SK-N-SH (cell line): ENCODE measurements at places on chromosomes 6 and 20. TPM values are rescaled to one million over a fixed set of nuclear protein-coding genes. Genes with fewer than 3 reads are reported as not detected.

GRCh38 chr20:38810926-38811630 lies 5.6 kb downstream of the PPP1R16B start:
- peaks cover 23% of the 10 kb centered on the region for H3K27me3 ChIP-seq
- H3K4me3 ChIP-seq = no peak overlapping the region
- peaks cover 26% of the 10 kb centered on the region; the same call in 1 of the 2 replicates for H3K4me1 ChIP-seq
- H3K27ac ChIP-seq = no peak overlapping the region
- no peak for DNase-seq
- no peaks in the 10 kb centered on the region for H3K36me3 ChIP-seq

DNA sequence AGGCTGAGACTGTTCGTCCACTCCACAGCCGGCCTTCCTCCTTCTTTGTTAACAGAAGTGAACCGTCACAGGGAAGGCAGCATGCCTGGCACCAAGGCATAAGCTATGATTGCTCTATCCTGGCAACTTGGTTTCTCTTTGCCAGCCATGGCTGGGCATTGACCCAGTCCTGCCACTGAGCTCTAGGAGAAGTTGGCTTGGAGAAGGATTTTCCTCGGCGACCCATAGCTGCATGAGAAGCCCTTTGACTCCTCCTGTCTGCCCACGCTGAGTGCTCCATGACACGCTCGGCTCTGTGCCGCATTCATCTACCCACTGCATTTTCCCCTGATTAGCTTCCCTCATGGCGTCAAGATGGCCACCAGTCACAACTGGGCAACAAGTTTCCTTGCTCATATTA lies 111.8 kb upstream of the EXOC2 start:
- no peaks in the 10 kb centered on the region for H3K4me1 ChIP-seq
- no peak overlapping the region for H3K4me3 ChIP-seq
- H3K36me3 ChIP-seq = no peaks in the 10 kb centered on the region
- DNase-seq = no peak

DNA sequence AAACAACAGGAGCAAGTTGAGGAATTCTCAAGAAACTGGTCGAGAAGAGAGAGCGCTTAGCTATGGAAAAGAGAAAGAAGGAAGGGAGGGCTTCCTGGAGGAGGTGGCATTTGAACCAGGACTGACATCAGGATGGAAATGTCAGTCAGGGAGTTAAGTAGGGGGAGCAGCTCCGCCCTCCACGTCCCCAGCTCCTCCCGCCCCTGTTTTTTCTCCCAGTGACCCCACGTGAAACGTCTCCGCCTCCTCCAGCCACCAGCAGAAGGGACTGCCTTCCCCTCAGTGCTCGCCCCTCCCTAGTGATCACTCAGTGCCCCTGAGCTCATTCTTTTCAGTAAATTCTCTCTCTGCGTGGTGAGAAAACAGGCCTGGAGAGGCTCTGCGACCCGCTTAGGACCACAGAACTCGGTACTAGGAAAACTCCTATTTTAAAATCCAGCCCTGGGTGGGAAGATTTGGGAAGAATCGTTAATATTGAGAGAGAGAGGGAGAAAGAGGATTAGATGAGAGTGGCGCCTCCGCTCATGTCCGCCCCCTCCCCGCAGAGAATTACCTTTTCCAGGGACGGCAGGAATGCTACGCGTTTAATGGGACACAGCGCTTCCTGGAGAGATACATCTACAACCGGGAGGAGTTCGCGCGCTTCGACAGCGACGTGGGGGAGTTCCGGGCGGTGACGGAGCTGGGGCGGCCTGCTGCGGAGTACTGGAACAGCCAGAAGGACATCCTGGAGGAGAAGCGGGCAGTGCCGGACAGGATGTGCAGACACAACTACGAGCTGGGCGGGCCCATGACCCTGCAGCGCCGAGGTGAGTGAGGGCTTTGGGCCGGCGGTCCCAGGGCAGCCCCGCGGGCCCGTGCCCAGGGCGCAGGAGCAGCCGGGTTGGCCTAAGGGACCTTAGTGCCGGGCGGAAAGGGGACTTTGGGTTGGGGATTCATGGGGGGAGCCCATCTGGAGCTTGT lies 4.6 kb downstream of the HLA-DPB1 start:
- H3K4me3 ChIP-seq = peak overlapping the region; percentile 27
- H3K36me3 ChIP-seq = no peaks in the 10 kb centered on the region
- H3K4me1 ChIP-seq = no peaks in the 10 kb centered on the region; the same call in 1 of the 2 replicates
- H3K27me3 ChIP-seq = peaks cover 70% of the 10 kb centered on the region; the same call in 1 of the 2 replicates
- no peak overlapping the region for H3K27ac ChIP-seq

DNA sequence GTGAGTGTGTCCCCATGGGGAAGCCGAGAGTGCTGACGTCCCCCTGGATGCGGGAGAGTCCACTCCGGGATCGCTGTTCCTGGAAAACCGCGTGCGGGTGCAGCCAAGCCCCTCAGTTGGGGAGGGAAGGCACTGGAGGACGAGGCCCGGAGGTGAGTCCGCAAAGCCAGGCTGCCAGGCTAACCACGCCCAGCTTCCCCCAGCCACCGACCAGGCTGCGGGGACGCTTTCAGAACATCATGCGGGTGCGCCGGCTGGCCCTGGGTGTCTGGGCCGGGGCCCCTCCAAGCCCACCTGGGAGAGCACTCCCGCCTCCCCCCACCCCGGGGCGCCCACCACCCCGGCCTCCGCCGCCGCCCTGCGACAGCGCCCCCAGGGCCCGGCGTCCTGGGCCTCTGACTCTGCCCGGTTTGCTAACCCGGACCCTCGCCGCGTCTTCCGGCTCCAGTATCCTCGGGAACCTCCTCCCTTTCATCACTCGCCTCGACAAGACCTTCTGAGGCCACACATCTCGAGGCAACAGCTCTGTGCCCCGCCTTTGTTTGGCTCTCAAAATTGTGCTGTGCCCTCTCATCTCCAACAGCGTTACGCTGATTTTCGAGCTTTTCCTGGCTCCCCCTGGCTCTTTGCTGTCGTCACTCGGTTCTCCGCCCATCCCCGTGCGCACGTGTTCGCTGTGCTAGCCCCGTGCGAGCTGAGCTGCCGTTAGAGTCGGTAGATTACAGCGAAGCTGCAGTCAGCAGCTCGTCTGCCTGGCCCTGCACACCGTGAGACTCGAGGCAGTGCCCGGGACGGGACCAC lies 47.1 kb upstream of the ENTPD6 start:
- no peak overlapping the region for H3K27ac ChIP-seq
- H3K4me1 ChIP-seq = peaks cover 3% of the 10 kb centered on the region; the same call in 1 of the 2 replicates
- DNase-seq = peak; percentile 56
- H3K4me3 ChIP-seq = no peak overlapping the region

DNA sequence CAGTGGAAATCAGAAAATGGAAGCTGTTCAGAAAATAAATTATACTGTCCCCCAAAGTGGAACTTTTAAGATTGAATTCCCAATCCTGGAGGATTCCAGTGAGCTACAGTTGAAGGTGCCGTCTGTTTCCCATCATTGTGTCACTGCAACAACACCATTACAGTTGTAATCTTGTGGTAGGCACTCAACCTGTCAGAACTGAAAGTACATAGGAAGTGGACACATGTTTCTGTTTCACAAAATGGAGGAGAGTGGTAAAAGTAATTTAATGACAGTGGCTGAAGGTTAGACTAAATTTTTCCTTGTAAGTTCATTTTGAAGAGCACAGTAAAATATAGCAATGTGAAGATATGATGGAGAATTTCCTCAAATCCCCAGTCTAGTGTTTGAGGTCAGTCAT lies 70.0 kb downstream of the CD109 start:
- H3K36me3 ChIP-seq = peaks cover 60% of the 10 kb centered on the region
- no peak for DNase-seq
- no peak overlapping the region for H3K27ac ChIP-seq
- no peaks in the 10 kb centered on the region for H3K4me1 ChIP-seq
- no peaks in the 10 kb centered on the region for H3K27me3 ChIP-seq
- H3K4me3 ChIP-seq = no peak overlapping the region

DNA sequence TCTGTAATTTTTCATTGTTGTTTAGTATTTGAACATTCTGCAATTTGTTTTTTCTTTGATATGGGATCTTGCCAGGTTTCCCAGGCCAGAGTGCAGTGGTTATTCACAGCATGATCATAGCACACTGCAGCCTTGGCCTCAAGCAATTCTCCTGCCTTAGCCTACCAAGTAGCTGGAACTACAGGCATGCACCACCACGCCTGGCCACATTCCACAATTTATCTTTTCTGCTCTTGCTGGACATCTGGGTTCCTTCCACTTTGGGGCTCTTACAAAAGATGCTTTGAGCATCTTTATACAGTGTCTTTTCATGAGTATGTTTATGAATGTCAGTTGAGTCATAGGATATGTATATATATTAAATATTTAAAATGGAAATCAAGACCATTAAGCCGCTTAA lies 42.0 kb downstream of the PGM3 start:
- no peak overlapping the region for H3K4me3 ChIP-seq
- peaks cover 45% of the 10 kb centered on the region for H3K36me3 ChIP-seq
- peaks cover 2% of the 10 kb centered on the region; the same call in 1 of the 2 replicates for H3K4me1 ChIP-seq

- H3K27ac ChIP-seq = 0 out of 2 replicates have a peak overlapping the region, but pooled peaks have one; percentile 9
- H3K27me3 ChIP-seq = no peaks in the 10 kb centered on the region
- H3K4me3 ChIP-seq = no peak overlapping the region
- no peak for DNase-seq
Measured at GRCh38 chr6:100261486-100261885, 203.2 kb downstream of the SIM1 start.

DNA sequence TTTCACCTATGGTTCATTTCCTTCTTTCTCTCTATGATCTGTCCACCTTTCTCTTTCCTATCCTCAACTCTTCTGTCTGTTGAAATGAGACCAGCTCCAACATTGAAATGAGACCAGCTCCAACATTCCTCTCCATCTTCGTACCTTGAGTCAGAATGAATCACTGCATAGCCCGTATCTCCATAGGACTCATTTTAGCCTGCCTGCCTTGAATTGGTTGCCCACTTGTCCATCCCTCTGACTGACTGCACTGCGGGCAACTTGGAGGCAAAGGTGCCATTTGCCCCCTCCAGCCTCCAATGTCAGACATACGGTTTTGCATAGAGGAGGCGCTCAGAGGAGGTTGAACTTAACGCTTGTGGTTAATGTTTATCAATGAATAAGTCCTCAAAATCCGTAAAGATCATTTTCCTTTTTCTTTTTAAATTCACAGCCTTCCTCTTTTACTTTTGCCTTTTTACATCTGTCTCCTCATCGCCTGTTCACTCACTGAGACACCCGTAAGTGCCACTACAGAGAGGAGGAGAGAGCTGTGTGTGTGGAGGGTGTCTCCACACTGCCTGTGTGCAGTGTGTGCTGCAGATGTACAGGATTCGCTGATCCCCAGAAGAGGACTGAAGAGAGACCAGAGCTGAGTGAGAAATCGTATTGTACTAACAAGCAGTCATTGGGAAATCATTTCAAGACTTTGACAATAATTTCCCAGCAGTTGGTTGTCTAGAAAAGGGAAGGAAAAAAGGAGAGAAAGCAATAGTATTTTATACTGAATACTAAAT lies 579.6 kb upstream of the MAP3K7 start:
- H3K27ac ChIP-seq = no peak overlapping the region
- no peaks in the 10 kb centered on the region for H3K4me1 ChIP-seq
- peak overlapping the region; percentile 22; the same call in 1 of the 2 replicates for H3K4me3 ChIP-seq
- no peaks in the 10 kb centered on the region for H3K27me3 ChIP-seq
- no peak for DNase-seq

- H3K4me1 ChIP-seq = peaks cover 17% of the 10 kb centered on the region
- no peak for DNase-seq
- no peak overlapping the region for H3K27ac ChIP-seq
- no peak overlapping the region for H3K4me3 ChIP-seq
Measured at GRCh38 chr6:110882274-110882619, 7.7 kb downstream of the AMD1 start.

- H3K27me3 ChIP-seq = no peaks in the 10 kb centered on the region
- no peak overlapping the region for H3K4me3 ChIP-seq
- no peak overlapping the region for H3K27ac ChIP-seq
- no peaks in the 10 kb centered on the region for H3K36me3 ChIP-seq
- no peak for DNase-seq
Measured at GRCh38 chr20:57249772-57250171, 16.7 kb downstream of the BMP7 start.

GRCh38 chr6:43269273-43270007 lies 26.2 kb downstream of the TTBK1 start:
- no peak for DNase-seq
- no peaks in the 10 kb centered on the region for H3K27me3 ChIP-seq
- no peak overlapping the region for H3K4me3 ChIP-seq
- no peaks in the 10 kb centered on the region for H3K36me3 ChIP-seq
- peaks cover 17% of the 10 kb centered on the region; the same call in 1 of the 2 replicates for H3K4me1 ChIP-seq

- H3K36me3 ChIP-seq = no peaks in the 10 kb centered on the region
- H3K4me1 ChIP-seq = no peaks in the 10 kb centered on the region
- no peak for DNase-seq
- no peak overlapping the region for H3K27ac ChIP-seq
- H3K4me3 ChIP-seq = no peak overlapping the region
Measured at GRCh38 chr20:52655395-52655794, 316.8 kb upstream of the TSHZ2 start.

GRCh38 chr6:116070616-116071389 lies 10.1 kb upstream of the FRK start:
- H3K36me3 ChIP-seq = no peaks in the 10 kb centered on the region
- no peaks in the 10 kb centered on the region for H3K27me3 ChIP-seq
- no peak overlapping the region for H3K27ac ChIP-seq
- DNase-seq = no peak
- no peak overlapping the region for H3K4me3 ChIP-seq

DNA sequence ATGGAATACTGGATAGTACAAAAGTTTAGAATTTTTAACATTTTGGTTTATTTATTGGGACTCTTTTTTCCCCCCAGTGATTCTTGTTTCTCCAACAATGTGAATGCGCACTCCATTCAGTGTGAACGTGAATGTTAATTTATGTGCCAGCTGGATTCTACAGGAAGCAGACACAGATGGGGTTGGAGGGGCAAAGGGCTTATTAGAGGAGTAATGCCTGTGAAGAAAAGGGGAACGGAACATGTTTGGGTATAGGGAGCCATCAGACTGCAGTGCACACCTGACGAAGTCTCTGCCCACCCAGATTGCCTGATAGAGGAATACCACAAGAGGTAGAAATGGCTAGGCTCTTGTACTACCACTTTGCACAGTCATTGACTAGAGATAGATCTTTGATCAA lies 48.2 kb downstream of the PTPRA start:
- H3K4me1 ChIP-seq = no peaks in the 10 kb centered on the region
- no peak for DNase-seq
- no peak overlapping the region for H3K27ac ChIP-seq
- peaks cover 8% of the 10 kb centered on the region for H3K36me3 ChIP-seq

DNA sequence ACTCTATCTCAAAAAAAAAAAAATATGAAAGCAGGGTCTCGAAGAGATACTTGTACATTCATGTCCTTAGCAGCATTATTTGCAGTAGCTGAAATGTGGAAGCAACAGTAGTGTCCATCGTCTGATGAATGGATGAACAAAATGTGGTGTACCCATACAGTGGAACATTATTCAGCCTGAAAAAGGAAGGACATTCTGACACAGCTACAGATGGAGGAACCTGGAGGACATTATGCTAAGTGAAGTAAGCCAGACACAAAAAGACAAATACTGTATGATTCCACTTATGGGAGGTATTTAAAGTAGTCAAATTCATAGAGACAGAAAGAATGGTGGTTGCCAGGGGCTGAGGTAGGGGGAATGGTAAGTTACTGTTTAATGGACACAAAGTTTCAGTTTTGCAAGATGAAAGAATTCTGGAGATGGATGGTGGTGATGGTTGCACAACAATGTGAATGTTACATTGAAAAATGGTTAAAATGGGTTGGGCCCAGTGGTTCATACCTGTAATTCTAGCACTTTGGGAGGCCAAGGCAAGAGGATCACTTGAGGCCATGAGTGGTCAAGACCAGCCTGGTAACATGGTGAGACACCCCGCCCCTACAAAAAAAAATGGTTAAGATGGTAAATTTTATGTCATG lies 11.8 kb upstream of the TULP1 start:
- no peaks in the 10 kb centered on the region for H3K36me3 ChIP-seq
- H3K27ac ChIP-seq = no peak overlapping the region
- no peaks in the 10 kb centered on the region for H3K27me3 ChIP-seq
- no peak overlapping the region for H3K4me3 ChIP-seq
- DNase-seq = no peak
- H3K4me1 ChIP-seq = peaks cover 5% of the 10 kb centered on the region; the same call in 1 of the 2 replicates

The PREX1 gene
- 4.2 and 5.3 TPM in 2 replicates for polyA plus RNA-seq

The C6orf52 gene
- polyA plus RNA-seq = 0.71 and 1.4 TPM in 2 replicates

The BACH2 gene
- polyA plus RNA-seq = 0.46 and 0.50 TPM in 2 replicates

The GSTA3 gene
- not detected in 2 replicates for polyA plus RNA-seq

The PACRG gene
- polyA plus RNA-seq = 0.52 and 0.56 TPM in 2 replicates
